ENCODE measurements at places on chromosomes 6 and 20.

GRCh38 chr6:126743076-126743475 lies 375.4 kb upstream of the RSPO3 start:
- DNase-seq: no peak

- no peak for DNase-seq
Observed at GRCh38 chr6:157865249-157865648, 42.2 kb downstream of the SNX9 start.

DNA sequence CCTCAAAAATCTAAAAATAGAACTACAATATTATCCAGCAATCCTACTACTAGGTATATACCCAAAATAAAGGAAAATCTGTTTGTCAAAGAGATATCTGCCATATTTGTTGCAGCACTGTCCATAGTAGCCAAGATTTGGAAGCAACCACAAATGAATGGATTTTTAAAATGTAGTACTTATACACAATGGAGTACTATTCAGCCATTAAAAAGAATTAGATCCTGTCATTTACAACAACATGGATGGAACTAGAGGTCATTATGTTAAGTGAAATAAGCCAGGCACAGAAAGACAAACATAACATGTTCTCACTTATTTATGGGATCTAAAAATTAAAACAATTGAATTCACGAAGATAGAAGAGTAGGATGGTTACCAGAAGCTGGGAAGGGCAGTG lies 135.7 kb upstream of the CCDC28A start:
- no peak for DNase-seq

- DNase-seq: no peak
Observed at GRCh38 chr6:161136655-161137054, 137.2 kb downstream of the AGPAT4 start.

All from fibroblast of mammary gland (primary cell).